ENCODE measurements at places on chromosomes 5 and 9.

- DNase-seq, result no peak
Measured at GRCh38 chr5:125200866-125201373, 454.5 kb upstream of the ZNF608 start.

DNA sequence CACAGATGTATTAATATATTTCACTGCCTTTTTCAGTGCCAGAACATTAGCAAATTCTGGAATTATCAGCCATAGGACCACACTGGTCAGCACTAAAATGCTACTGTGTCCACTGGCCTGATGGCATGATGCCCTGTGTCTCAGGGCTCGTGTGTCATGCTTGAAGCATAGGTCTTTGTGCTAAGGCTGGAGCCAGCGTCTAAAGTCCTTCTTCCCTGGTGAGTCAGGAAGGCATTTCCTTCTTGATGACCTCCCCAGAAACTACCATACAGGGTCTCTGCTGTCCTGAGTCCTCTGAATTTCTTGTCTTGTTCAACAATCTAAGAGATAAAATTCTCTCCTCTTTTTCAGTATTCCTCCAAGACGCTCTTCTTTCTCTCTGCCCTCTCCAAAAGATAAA is 489.9 kb downstream of the PSAT1 start:
- DNase-seq, result no peak

- DNase-seq, result no peak
Measured at GRCh38 chr9:129881547-129882324, 46.5 kb downstream of the USP20 start.

GRCh38 chr5:6937677-6938076 is 224.4 kb downstream of the TENT4A start:
- DNase-seq, result no peak

- no peak for DNase-seq
Measured at GRCh38 chr9:114478871-114479270, 26.4 kb downstream of the WHRN start.

DNA sequence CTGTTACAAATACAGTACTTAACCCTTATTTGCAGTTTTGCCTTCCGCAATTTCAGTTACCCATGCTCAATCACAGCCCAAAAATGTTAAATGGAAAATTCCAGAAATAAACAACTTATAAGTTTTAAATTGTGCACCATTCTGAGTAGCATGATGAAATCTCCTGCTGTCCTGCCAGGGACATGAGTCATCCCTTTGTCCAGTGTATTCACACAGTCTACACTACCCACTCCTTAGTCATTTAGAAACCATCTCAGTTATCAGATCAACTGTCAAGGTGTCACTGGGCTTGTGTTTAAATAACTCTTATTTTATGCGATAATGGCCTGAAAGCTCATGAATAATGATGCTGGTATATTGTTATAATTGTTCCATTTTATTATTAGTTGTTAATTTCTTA is 95.8 kb downstream of the PLCXD3 start:
- no peak for DNase-seq

DNA sequence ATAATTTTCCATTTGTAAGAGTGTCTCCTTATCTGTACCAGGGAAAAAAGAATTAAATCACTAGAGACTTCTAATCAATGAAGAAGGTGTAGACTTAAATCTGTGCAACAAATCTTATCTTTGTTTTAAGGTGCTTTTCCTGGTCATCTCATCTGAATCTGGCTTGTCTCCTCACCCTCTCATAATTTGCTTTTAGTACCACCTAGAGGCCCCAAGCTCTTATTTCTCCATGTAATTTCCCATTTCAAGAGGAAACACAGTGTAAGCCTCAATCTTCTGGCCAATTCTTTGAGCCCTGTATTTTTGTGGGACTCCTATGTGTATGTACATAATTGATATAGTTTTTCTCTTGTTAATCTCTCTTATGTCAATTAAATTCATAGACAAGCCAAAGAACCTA is 1975.3 kb upstream of the CDH6 start:
- DNase-seq, result no peak

- no peak for DNase-seq
Measured at GRCh38 chr5:38422622-38423021, 133.8 kb downstream of the LIFR start.

- no peak for DNase-seq
Measured at GRCh38 chr5:146345240-146345577, 6.6 kb downstream of the POU4F3 start.

DNA sequence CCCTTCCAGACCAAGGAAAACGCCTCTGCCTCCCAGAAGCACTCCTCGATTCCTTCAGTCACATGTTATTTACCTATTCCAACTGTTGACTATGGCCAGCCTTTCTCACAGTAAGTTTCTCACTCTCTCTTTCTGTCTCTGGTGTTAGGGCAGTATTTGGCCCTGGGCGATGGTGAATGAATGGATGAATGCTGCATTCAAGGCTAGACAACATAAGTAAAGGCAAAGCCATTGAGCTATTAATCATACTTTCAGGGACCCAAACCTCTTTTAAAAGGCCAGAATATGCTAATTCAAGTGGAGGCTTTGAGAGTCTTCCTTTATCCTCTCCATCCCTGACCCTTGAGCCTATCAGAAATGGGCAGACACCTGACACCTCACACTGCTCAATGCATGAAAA is 78.5 kb downstream of the SEC61B start:
- DNase-seq, result no peak

- no peak for DNase-seq
Measured at GRCh38 chr5:109177227-109177626, 232.5 kb downstream of the PJA2 start.

- no peak for DNase-seq
Measured at GRCh38 chr9:131891598-131891997, 151.7 kb upstream of the RAPGEF1 start.
